ENCODE measurements at places on chromosomes 3 and 15. TPM values are rescaled to one million over a fixed set of nuclear protein-coding genes. Genes with fewer than 3 reads are reported as not detected.
A peak's percentile ranks its signal among the peaks of the same experiment; 100 is the strongest.

Gene CPEB1
- total RNA-seq = 3.1 TPM

Gene BFSP2
- total RNA-seq = not detected

- DNase-seq = no peak
Measured at GRCh38 chr3:120526011-120526870, 69.9 kb upstream of the NDUFB4 start.

DNA sequence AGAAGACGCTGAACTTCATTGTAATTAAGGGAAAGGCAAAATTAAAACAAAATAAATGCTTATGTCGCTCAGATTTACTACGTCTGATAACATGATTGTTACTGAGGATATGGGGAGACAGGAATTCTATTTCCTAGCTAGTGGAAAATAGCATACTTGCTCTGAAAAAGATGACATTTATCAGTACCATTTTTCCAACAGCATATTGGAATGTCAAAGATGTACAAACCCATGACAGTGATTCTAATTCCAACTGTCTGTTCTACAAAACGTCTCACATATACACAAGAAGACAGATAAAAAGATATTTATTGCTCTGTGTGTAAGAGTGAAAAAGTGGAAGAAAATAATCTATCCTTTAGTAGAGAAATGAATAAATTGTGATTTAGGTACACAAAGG, 93.9 kb upstream of the ABHD17C start:
- DNase-seq = no peak

GRCh38 chr3:124652009-124652408, 78.2 kb upstream of the UMPS start:
- no peak for DNase-seq

Gene NME9
- not detected for total RNA-seq

Gene FSIP1
- 0.52 TPM for total RNA-seq

Gene NDN
- total RNA-seq = 38.9 TPM

GRCh38 chr3:117726776-117727175, 1017.2 kb downstream of the TUSC7 start:
- DNase-seq = no peak

DNA sequence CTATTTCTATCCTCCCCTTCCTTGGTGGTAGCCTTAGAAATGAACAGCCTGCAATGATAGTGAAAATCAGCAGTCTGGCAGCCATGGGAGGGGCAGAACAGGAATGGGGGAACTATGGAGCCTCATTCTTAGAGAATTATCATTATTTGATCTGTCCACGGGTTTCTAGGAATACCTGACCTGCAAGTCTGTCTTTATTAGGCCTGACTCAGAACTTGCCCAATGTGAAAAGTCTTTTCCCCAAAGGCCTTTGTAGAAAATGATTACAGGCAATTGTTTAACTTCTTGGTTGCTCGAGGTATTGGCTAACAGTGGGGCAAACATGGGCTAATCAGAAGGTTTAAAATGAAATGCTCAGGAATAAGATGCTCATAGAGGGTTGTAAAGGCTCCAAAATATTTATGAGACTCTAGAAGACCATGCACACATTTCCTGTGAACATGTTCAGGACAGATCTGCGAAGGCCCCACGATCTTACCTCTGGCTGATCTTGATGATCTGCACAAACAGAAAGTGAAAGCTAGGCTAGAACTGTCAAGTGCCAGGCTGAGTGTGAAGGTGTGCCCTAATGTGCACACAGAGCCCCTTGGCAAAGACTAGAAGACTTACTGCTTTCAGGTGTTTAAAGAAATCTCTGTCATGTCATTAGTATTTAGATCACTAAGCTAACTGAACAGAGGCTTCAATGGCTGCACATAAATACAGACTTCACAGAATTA, 39.6 kb upstream of the LAMP3 start:
- DNase-seq = no peak

DNA sequence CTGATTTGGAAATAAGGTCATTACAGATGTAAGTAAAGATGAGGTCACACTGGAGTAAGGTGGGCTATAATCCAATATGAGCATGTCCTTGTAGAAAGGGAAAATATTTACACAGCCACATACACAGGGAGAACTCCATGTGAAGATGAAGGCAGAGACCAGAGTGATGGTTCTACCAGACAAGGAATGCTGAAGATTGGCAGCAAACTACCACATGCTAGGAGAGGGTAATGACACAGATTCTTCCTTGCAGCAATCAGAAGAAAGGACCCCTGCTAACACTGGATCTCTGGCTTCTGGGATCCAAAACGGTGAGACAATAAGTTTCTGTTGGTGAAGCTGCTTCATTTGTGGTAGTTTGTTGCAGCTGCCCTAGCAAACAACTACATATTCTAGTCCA, 56.0 kb upstream of the SPTSSB start:
- no peak for DNase-seq

- no peak for DNase-seq
Measured at GRCh38 chr15:22253676-22254408, 173.5 kb downstream of the OR4M2 start.

DNA sequence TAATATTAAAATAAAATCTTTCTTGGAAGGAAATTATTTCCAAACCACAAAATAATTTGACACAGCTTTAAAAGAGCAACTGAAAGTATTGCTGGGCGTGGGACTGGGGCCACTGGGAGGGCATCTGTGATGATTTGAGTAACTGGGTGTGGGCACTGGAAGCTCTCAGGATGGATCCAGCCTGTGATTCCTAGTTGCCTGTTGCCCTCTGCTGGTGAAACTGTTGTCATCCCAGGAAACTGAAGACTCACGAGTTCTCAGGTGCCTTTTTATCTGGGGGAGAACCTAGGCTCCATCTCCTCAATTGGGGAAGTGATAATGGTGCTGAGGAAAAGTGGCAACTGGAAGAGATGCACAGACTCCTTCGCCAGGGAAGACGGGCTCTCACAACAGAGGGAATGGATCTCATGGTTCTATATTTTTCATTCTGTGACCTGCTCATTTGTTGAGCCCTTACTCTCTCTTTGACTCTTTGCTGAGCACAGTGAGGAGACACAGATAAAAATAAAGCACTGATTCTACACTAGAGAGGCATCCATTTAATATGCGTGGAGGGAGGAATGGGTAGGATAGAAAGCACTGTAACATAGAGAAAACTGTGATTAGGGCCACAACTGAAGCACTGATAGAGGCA, 61.6 kb downstream of the TPRG1 start:
- DNase-seq = peak; percentile 56

Gene AMT
- total RNA-seq = 14.9 TPM

DNA sequence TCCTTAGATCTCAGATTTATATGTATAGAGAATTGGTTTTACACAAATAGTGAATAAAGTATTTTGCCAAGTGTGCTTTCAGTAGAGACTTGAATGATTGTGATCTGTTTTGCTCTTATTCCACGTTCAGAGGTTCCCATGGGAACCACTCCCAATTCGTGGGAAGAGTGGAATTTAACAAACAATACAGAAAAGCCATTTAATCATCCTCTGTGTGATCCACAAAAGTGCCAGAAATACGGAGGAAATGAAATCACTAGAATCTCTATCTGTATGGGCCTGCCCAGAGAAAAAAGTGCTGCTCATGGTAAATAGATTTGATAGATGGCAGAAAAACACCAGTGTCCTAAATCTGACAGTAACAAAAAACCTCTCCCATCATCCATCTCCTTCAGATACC, 56.0 kb downstream of the CNTN4 start:
- no peak for DNase-seq

DNA sequence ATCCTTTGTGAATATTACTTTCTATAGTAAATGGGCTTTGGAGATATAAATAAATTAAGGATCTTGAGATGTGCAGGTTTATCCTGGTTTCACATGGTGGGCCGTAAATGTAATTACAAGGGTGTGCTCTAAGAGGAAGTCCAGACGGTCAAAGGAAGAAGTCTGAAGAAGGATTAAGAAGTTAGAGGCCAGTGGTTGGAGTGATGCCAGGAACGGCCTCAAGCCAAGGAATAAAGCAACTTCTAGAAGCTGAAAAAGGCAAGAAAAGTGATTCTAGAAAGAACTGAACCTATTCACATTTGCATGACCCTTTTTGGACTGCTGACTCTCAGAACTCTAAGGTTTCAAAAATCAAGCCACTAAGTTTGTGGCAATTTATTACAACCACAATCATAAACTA, 981.3 kb upstream of the ALCAM start:
- peak; percentile 28 for DNase-seq

DNA sequence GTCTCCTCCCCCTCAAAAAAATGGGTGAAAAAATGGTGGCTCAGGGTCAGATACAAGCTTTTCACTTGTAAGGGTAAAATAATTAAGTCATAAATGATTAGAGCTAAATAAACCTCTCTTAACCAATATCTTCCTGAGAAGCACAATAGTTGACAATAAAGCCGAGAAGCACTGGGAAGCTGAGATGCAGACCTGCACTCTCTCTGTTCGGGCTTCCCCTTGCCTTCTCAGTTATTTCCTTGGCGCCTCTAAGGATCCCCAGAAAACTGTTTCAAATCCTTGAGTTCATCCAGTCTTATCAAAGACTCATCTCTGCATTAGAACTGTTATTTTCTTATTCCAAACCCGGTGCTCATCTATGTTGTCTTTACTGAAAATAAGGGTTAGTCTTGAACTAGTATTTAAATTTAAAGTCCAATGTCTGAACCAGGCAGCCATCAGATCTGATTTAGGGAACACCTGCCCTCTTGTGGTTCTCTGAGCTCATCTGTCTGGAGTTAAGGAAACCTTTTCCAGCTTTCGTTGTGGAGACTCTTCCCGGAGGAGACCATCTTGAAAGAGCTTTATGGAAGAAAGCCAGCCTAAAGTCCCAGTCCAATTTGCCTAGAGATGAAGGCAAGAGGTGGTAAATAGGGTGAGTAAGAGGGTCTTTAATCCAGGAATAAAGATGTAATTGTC, 256.4 kb upstream of the MCTP2 start:
- DNase-seq = no peak

DNA sequence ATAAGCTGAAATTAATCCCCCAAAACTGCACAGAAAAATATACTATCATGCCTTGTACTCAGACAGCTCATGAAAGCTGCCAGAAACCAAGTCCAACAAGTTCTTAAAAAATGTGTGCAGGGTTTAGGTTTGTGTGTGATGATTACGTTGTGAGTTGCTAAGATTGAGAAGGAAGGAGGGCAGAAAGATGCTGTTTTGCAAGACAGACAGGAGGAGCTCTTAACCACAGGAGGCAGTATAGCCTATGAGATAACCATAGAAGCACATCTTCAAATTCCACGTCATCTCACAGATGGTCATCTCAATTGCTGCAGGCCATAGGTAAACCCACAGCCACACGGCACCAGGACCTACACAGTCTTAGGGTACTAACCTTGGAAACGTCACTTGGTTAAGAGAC, 191.9 kb downstream of the STT3B start:
- DNase-seq = no peak

GRCh38 chr3:184781801-184782200, 30.2 kb upstream of the VPS8 start:
- DNase-seq = no peak

Gene MESP2
- 0.56 TPM for total RNA-seq

- no peak for DNase-seq
Measured at GRCh38 chr3:65778968-65779367, 259.8 kb downstream of the MAGI1 start.

DNA sequence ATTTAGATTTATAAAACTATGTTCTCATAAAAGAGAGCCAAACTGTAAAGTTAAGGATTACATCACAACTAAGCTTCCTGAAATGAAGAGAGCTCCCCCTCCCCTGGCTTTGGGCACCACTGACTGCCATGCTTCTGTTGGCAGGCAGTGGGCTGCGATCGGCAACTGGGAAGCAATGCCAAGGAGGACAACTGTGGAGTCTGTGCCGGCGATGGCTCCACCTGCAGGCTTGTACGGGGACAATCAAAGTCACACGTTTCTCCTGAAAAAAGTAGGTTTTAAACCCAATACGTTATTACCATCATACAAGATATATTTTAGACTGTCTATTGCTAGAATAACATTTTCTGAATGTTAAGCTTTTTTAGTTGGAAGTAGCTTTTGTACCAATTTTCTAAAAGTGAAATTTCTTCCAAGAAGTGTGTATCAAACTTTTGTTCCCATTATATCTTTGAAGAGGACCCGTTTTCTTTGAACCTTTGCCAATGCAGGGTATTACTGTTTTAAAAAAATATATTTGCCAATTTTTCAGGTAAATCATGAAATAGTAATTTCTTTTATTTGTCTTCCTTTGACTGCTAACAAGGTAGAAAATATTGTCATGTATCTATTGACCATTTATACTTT, 184.1 kb downstream of the ADAMTSL3 start:
- peak; percentile 66 for DNase-seq

Gene NANOGP8
- total RNA-seq = not detected

Gene HTR3E
- not detected for total RNA-seq

GRCh38 chr3:119902061-119902460, 120.2 kb downstream of the NR1I2 start:
- no peak for DNase-seq

DNA sequence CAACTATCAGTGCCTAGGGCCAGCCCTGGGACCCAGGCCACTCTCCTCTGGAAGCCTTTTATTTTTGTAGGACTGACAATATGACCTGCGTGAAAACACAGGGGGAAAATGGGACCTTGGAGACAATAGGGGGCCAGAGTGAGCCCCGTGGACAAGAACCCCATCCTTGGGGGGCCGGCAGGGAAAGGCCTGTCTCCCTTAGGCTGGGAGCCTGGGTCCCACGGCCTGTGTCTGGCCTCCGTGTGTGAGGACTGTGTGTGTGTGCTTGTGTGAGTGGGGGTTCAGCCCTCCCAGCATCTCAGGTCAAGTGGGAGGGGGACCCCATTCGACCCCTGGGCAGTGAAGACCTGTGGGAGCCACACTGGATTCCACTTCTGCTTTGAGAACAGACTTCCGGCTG, 53.3 kb downstream of the EXOG start:
- no peak for DNase-seq

- no peak for DNase-seq
Measured at GRCh38 chr3:29582273-29582672, 301.4 kb downstream of the RBMS3 start.

Gene IMPG2
- total RNA-seq = 0.31 TPM

- DNase-seq = no peak
Measured at GRCh38 chr3:98359250-98359649, 5.6 kb downstream of the OR5K4 start.

- no peak for DNase-seq
Measured at GRCh38 chr3:116299646-116300081, 145.6 kb downstream of the LSAMP start.

Gene CCDC33
- not detected for total RNA-seq

Gene PAQR5
- total RNA-seq = 1.2 TPM

GRCh38 chr3:42122261-42123011, 31.3 kb downstream of the TRAK1 start:
- DNase-seq = no peak

DNA sequence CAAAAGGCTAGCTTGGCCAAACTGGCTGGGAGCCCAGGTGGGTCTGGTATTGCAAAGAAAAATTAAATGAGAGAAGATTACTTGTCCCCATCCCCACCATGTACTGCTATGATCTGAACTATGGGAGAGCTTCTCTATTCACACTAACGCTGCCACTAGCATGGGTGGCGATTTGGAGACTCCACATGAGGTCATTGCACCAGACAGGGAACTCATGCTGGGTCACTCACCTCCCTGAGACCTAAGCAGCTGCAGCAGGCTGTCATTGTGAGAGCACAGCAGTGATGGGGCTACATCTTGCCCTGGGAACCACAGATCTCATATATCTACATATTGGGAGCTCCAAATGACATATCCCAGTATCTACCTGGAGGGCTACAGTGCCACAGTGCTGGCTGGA, 36.3 kb upstream of the NECTIN3 start:
- DNase-seq = no peak
